Activated T-cell treated with anti-CD3 and anti-CD28 coated beads for 48 hours (primary cell): ENCODE measurements at places on chromosomes 12 and 14.

GRCh38 chr12:5087831-5088554 is 44.3 kb downstream of the KCNA5 start:
- DNase-seq: no peak

- DNase-seq: peak; percentile 47
These were observed 916.5 kb downstream of the TMEM121 start for GRCh38 chr14:106442857-106443256.

- no peak for DNase-seq
These were observed 15.8 kb upstream of the CFAP54 start for GRCh38 chr12:96473394-96474093.

DNA sequence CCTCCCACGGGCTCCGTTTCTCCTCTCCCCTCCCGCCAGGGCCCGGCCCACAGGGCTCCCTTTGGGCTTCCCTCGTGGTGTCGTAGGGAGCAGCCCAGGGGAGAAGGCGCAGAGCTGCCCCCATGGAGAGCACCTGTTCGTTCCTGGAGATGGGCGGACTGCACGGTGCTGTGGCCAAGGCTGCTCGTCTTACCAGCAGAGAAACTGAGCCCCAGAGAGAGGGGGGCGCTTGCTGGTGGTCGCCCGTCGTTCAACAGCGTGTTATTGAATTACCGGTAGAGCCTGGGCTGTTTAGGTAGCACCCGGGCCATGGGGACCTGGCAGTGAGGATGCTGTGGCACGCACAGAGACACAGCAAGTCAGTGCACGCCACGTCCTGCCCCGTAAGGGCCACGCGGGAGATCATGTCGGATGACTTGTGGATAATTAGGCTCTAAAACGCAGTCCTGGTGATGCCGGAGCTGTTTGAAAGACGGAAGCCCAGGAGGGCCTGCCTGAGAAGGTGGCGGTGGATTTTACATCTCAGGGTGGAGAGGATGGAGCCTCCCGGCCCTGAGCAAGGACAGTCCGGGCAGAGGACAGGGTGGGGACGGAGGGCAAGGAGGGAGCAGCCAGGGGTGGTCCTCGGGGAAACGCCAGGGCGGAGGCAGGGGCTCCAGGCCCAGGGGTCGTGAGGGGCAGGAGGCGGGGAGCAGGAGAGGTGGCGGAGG is 134.4 kb downstream of the ADGRD1 start:
- DNase-seq: no peak

DNA sequence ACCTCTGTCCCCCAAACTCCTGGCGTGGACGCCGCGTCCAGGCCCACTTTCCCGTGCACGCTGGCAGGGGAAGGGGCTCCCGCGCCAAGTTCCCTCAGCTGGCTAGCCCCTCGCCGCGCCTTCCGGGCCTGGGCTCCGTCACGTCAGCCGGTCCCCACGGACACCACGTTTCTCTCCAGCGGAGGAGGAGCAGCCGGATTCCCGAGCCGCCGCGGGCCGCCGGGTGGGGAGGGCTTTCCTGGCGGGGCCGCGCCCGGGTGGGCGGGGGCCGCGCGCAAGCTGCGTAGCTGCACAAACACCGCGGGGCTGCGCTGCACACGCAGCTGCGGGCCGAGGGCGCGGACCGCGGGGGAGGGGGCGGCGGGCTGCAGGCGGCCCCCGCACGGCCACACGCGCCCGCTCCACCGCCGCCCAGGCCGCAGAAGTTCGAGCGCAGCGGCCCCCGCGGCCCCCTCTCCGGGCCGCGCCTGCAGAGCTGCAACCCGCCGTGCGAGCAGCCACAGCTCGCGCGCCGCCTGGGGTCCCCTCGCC is 45.1 kb upstream of the PNMA1 start:
- DNase-seq: peak; percentile 58

DNA sequence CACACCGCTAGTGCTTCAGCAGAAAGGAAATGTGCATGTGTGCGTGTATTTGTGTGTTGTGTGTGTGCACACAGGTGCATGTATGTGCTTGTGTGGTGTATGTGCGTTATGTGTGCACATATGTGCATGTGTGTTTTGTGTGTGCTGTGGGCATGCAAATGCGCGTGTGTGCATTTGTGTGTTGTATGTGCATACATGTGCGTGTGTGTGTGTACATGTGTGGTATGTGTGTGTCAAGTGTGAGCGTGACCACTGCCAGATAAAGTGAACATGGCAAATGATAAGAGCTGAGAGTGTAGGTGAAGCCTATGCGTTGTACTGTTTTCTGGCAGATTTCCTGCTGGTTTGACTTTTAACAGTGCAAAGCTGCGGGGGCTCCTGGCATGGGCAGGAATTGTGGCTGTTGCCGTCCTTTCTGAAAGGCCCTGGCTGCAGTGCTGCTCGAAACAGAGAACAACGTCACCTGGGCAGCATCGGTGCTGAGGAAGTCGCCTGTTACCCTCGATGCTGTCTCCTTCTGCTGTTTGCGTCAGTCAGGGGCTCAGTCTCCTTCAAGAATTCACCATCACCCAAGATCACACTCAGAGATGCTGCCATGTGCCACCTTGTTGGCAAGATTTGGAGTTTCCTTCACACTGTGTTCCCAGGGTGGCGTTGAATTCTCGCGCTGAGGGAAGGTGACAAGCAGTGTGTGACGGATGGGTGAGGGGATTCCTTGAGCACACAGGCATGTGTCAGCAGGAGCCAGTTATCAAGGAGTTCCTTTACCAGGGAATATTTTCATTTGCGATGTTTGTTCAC is 56.1 kb downstream of the ADGRD1 start:
- no peak for DNase-seq

GRCh38 chr12:24993793-24994192 is 44.9 kb upstream of the BCAT1 start:
- no peak for DNase-seq

DNA sequence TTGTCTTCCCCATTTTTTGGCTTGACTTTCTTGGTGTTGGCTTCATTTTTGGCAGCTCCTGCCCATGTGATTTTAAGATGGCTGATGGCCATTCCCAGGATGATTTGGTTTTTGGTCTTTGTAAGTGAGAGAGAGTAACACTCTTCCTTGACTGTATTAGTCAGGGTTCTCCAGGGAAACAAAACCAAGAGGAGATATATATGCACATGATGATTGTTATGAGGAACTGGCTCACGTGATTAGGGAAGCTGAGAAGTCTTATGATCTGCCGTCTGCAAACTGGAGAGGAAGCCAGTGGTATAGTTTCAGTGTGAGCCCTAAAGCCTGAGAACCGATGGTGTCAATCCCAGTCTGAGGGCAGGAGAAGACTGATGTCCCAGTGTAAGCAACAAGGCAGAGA is 146.6 kb downstream of the NRXN3 start:
- DNase-seq: no peak

- no peak for DNase-seq
These were observed 1036.1 kb upstream of the TMEM132C start for GRCh38 chr12:127230843-127231260.

GRCh38 chr12:21438643-21439042 is 1.2 kb downstream of the PYROXD1 start:
- no peak for DNase-seq

DNA sequence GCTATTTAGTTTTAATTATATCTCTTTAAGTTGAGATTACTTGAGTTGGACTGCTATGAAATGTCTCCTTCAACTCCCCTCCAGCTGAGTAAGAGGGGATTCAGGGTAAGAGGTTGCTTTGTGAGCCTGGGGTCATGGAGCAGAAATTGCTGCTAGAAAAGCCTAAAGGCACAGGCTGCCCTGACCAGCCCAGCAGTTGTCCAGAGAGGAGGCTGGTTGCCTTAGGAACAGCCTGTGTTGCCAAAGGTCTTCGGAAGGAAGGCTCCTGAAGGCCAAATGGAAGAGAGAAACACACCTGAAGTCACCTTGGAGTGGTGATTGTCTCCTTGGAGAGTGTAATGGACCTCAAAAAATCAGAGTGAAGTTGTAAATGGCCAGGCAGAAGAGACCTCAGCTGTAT is 235.5 kb upstream of the PDE3A start:
- DNase-seq: no peak

GRCh38 chr14:72017290-72017689 is 85.1 kb downstream of the RGS6 start:
- DNase-seq: no peak

- no peak for DNase-seq
These were observed 150.3 kb downstream of the CEP83 start for GRCh38 chr12:94309373-94309772.

DNA sequence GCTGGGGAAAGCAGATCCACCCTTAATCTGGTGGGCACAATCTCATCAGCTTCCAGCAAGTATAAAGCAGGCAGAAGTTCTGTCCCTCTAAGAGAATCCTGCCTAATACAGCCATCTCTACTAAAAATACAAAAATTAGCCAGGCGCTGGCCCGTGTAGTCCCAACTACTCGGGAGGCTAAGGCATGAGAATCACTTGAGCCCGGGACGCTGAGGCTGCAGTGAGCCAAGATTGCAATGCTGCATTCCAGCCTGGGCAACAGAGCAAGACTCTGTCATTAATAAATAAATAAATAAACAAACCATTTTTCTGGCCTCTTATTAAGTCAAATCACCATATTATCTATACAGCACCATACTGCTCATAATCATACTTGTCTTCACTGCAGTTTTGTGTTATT is 111.2 kb downstream of the MED13L start:
- DNase-seq: no peak

- DNase-seq: no peak
These were observed 13.3 kb upstream of the KLHDC2 start for GRCh38 chr14:49754570-49755097.

DNA sequence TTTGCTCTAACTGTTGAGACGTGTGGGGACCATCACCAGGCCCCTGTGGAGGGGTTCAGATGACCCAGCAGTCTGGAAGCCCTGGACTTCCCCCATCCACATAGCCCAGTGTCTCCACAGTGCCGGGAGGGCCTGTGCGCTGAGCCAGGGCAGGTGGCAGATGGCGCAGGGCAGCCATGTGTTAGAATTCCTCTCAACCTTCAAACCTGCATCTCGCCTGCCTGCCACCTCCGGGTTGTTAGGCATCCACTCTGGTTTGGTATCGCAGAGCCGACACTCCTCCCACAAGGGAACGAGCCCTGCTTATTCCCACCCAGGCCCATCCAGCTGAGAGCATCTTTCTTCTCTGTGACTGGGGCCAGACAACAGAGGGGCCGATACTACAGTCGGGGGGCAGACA is 84.5 kb downstream of the ADGRD1 start:
- DNase-seq: no peak

DNA sequence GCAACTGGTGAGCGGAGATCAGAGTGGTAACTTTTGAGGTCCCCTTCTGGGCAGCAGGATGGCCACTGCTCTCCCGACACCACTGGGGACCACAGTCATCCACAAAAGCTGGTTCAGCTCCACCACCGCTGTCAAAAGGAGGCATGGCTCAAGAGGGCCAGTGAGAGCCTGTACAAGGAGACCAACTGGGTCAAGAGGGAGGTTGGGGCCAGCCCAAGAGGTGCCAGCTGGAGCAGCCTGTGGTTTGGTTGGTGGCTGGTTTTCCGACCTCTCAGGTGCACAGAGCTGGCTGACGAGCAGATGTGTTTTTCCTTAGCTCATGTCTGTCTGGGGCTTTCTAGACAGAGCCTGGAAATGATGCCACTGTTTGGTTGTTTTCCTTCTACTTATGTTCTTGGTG is 60.1 kb downstream of the ERH start:
- no peak for DNase-seq

DNA sequence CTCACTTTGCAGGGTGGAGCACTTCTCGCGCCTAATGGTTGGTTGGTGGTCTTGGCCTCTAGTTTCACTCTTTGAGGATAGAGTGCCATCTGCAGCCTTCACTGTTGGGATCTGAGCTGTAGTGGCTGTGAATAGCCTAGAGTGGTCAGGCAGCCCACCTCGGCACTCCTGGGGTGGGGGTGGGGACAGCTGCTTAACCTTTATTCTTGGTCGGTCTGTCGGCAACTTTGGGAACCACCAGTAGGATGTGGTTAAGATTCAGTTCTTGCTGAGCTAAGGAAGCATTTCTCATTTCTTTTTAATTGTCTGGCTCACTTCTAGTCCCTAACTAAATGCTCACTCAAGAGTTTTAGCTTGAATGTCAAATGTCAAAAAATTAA is 21.1 kb downstream of the TMBIM6 start:
- no peak for DNase-seq

DNA sequence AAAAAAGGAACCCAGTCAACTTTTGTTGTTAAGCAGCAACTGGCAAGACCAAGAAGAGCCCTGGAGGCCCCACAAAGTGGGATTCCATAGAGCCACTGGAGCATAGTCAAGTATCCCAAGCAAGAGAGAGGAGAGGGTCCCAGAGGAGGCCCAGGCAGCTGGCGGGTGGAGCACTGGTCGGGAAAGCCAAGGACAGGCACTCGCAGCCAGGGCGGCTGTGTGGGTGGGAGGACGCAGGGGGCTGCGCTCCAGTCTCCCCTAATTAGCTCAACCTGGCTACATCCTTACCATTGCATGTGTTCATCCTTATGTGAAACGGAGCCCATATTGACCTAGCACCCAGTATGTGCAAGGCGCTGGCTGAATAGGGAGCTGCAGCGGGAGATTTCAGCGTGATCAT is 18.3 kb upstream of the ZFP36L1 start:
- no peak for DNase-seq

DNA sequence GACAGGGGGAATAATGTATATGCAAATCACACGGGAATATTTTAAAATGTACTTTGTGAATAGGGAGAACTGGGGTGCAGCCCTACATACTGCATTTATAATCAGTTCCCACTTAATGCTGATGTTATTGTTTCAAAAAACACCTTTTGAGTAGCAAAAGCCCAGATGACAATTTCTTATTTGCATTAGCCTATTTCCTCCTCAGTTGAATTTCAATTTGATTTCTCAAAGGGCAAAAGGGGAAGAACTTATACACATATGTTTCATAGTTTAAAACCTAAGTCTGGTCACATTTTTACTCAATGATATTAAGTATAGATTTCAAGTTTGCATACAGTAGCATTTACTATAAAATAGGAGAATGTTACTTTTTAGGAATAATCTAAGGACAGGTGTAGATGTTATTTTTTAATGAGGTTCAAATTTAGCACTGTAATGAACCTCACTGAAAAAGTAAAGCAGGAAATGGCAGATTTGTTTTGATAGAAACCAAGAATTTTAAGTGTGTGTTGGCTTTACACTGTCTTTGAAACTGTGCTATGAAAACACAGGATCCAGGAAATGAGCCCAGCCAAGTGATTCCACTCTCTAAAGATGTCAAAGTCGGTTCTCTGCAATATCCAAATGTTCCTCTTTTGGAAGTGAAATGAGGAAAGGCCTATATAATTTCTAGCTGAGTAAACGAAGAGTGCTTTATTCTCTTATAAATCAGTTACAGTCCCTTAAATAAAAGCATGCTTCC is 367.4 kb downstream of the BTG1 start:
- no peak for DNase-seq

DNA sequence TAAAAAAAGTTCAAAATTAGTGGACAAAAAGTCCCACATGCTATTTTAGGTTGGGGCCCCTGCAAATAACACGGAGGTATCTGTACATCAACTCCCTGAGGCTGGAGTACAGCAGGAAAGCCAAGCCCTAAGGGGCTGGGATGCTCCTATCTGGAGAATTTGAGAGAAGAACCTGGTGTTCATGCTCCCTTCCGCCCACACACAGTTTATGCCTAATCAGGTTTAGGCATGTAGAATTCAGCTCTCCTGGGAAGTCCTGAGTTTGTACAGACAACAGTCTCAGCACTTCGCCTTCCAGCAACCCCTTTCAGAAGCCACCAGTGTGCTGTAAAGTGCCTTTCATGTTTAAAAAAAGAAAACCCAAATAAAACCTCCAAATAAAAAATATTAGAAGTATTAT is 237.3 kb upstream of the GRIP1 start:
- DNase-seq: no peak
